HCT116 (cell line): ENCODE measurements at places on chromosomes 3 and 15. TPM values are rescaled to one million over a fixed set of nuclear protein-coding genes. Genes with fewer than 3 reads are reported as not detected.

MFN1 gene
- total RNA-seq, result 54.6 TPM

CD200R1 gene
- not detected for total RNA-seq

LRRN1 gene
- total RNA-seq, result 0.10 TPM

CHRD gene
- 8.0 TPM for total RNA-seq

CPEB1 gene
- total RNA-seq, result not detected

MLF1 gene
- 43.7 TPM for total RNA-seq

MESP1 gene
- 8.8 TPM for total RNA-seq

PPM1L gene
- 13.2 TPM for total RNA-seq

CISH gene
- total RNA-seq, result 4.5 TPM

CLDN1 gene
- total RNA-seq, result 0.20 TPM

CHD2 gene
- total RNA-seq, result 116 TPM

PLA2G4F gene
- total RNA-seq, result 0.05 TPM

IGSF10 gene
- total RNA-seq, result 0.02 TPM

BFSP2 gene
- total RNA-seq, result not detected

SGO1 gene
- 23.5 TPM for total RNA-seq

GRCh38 chr3:135869439-135870105 lies 96.0 kb upstream of the PPP2R3A start:
- no peak for DNase-seq

- DNase-seq, result no peak
Measured at GRCh38 chr3:126970101-126970500, 12.8 kb upstream of the PLXNA1 start.

DNA sequence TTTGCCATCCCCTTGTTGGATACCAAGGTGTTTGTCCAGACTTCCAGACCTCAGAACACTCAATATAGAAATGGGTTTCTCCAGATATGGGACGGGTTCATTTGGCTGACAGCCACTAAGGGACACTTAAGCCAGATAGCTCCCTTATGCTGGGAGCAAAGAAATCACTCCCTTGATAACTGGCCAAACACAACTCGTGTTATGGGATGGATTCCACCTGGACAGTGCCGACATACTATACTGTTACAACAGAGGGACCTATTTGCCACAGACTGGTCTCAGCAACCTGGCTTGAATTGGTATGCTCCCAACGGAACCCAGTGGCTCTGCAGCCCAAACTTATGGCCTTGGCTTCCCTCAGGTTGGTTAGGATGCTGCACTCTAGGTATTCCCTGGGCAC lies 114.0 kb upstream of the PLCL2 start:
- no peak for DNase-seq

DNA sequence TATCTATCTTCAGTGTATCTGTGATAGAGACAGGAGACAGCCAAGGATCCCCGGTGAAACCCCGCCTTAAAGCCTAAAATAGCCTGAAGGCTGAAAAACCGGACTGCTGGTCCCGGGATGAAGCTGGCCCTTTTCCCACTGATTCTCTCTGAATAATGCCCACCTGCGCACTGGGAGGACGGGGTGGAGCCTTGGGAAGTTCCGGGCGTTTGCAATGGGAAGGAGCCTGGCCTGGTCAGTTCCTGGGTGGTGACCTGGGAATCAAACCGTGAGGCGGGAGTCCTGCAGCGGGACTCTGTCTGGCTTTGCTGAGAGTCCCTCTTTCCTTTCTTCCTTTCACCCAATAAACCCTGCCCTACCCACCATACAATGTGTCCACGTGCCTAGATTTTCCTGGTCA lies 157.9 kb downstream of the C3orf38 start:
- DNase-seq, result no peak

DNA sequence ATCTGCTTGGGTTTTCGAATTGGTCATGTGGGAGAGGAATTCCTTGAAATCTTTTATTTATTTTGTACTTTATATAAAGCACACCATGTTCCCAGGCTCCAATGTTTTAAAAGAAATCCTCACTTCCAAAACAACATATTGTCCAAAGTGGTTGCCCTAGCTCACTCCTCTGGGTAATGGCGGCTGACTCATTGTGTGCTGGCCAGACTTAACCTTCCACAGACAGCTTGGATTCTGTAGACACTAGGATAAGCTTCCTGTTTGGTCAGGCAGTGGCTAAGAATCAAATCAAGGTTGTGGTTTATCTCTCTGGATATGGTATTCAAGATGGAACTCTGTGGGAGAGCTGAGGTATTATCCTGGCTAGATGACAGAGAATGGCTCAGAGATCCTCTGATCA lies 55.8 kb upstream of the FAM98B start:
- DNase-seq, result peak; percentile 15

DNA sequence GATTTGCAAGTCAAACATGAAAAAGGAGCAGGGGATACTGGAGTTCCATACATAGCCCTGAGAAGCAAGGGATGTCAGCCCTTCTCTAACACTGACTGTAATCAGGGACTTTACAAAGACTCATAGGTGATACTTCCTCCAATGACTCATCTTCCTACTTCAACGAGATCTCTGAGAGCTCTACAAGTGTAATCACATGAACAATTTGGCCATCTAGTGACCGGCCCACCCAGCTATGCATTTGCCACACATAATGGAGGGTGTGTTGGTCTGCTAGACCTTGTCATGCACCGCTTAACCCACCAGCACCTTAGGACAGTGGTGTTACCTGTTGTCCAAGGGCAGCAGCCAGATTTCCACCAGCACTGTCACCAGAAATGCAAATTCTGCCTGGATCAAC lies 75.3 kb downstream of the NCEH1 start:
- peak; percentile 22 for DNase-seq

GRCh38 chr3:167166594-167167253 lies 213.4 kb downstream of the ZBBX start:
- no peak for DNase-seq

GRCh38 chr3:65810302-65810701 lies 228.4 kb downstream of the MAGI1 start:
- no peak for DNase-seq

DNA sequence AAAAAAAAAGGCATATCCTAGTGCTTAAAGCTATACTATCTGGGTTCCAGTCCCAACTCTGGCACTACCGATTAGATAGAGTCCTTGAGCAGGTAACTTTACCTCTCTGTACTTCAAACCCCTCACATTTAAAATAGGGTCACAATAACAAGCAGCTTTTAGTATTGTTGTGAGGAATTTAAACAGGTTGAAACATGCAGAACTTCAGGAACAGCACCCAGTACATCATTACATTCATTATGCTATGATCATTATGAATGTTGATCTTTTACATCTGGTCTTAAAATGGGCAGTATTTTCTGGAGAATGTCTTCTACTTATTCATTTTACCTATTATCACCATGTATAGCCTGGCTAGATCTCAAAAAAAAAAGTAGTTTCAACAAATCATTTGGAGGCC lies 176.1 kb upstream of the CCDC54 start:
- DNase-seq, result no peak

- no peak for DNase-seq
Measured at GRCh38 chr3:142998439-142998838, 2.9 kb upstream of the U2SURP start.

GRCh38 chr15:87939848-87940457 lies 316.6 kb downstream of the NTRK3 start:
- no peak for DNase-seq

DNA sequence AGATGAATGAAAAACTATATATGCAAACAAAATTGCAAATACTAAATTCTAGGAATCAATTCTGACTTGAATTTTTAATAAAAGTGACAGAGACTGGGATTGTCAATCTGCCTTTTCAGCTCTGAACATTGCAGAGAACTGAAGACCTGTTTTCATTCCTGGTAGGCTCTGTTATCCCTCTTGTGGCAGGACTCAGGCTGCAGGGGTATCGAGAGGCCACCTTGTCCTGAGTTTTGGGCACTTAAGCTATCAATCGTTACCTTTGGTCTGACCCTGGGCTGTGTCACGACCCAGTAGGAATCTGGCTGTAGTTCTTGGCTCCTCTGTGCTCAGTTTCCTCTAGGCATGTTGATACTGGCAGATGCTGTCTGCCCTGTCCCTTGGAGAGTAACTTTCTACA lies 238.0 kb downstream of the CACNA2D3 start:
- no peak for DNase-seq

DNA sequence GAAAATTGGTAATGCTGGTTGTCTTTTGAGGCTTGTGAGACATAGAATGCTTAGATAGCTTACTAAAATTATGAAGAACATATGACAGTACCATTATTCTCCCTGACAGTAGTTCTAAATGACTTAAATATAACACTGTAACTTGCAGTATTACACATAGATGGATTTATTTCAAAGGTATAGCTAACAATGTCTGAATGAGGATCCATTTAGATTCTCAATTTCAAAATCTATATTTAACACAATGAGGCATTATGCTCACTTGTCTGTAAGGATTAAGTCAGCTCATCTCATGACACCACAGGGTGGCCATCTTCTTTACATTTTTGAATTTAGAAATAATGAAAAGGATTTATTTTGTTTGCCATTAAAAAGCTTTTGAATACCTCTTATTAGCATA lies 108.4 kb downstream of the CCNL1 start:
- no peak for DNase-seq
